Activated CD8-positive, alpha-beta memory T cell treated with anti-CD3 and anti-CD28 coated beads for 1 hour (primary cell): ENCODE measurements at places on chromosomes 13 and 19.
A peak's percentile ranks its signal among the peaks of the same experiment; 100 is the strongest.

- no peak for DNase-seq
These were observed 205.1 kb upstream of the SOX1 start for GRCh38 chr13:111861766-111862366.

DNA sequence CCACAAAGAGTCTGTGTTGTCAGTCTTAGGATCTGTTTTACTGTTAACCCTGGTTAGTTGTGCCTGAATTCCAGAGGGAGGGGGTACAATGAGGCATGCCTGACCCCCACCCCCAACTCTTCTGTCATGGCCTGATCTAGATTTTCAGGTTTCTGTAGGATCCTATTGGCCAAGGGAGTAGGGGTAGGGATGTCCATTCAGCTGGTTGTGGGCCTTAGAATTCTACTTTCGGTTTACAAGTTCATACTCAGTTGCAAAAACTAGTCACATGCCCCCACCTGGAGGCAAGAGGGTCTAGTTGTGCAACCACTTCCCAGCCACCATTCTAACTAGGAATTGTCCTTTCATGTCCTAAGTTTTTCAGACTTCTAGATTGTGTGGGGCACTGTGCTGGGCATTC is 94.3 kb upstream of the MBNL2 start:
- no peak for DNase-seq

DNA sequence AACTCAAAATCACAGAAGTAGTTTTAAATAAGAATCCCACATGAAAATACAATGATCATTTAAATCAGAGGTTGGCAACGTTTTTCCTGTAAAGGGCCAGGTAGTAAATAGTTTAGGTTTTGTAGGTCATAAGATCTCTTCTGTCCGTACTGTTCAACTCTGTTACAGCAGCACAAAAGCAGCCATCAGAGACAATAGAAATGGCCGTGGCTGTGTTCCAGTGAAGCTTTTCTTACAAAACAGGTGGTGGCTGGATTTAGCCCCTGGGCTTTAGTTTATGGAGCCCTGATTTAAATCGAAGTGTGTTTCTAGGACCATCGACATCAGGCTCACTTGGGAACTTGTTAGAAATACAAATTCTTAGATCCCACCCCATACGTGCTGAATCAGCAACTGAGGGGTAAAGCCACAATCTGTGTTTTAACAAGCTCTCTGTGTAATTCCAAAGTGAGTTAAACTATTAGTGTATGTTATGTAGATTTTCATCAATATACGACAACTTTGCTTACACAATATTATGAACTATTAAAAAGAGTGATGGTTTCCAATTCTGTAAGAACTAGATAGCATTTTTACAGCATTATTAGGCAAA is 54.8 kb upstream of the MIR17HG start:
- no peak for DNase-seq

DNA sequence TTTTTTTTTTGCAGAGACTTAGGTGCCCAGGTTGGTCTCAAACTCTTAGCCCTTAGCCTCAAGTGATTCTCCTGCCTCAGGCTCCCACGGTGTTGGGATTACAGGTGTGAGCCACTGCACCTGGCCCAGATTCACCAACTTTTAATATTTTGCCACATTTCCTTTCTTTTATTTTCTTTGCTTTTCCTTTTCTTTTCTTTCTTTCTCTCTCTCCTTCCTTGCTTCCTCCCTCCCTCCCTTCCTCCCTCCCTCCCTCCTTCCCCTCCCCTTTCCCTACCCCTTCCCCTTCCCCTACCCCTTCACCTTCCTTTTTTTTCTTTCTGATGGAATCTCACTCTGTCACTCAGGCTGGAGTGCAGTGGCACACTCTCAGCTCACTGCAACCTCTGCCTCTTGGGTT is 35.3 kb downstream of the BICRA start:
- DNase-seq: no peak

- DNase-seq: no peak
These were observed 43.0 kb downstream of the COL4A2 start for GRCh38 chr13:110350049-110350448.

DNA sequence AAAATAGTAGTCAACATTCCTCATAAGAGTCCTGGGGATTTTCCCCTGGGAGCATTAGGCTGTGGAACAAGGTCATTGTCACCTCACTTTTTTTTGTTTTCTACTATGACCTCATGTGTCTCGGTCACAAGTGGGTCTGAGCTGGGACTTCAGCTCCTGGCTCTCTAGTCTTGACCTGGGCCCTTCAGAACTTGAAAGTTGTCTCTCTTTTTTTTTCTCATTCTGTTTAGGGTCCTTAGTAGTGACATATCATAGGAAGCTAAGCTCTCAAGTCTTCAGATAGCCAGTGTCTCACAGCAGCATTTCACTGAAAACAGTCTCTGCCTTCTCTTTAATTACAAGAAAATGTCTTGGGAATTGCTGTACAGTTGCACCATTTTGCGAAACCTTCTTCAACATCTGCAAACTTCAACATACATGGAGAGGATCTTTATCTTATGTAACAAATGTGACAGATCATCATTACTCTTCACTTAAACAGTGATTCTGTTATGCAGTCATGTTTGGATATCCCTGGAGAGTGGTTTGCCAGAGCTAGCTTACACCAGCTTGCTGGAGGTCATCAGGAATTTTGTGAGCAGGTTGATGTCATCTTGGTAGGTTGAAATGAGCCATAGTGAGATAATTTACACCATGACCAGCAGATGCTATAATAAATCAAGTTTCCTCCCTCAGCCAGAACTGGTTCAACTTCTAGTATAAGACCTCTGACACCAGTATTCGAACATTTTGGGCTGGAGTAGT is 131.5 kb downstream of the GPC5 start:
- no peak for DNase-seq

DNA sequence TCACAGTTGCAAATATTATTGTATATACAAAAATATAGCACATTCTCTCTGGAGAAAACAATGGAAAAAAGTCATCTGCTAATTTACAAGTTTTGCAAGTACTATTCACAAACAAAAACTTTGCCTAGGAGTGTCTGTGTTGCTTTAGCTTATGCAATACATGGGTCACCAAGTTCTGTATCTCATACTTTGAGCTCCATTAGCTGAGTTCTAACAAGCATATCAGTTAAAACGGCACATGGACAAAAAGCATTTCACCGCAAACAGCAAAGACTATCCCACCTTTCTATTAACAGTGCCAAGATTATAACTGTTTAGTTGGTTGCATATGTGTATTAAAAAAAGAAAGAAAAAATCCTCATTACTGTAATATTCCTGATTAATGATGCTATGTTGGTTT is 4.6 kb downstream of the SPRY2 start:
- no peak for DNase-seq

- DNase-seq: no peak
These were observed 47.6 kb downstream of the CHST8 start for GRCh38 chr19:33669376-33669775.

GRCh38 chr13:33224686-33225085 is 60.9 kb downstream of the STARD13 start:
- DNase-seq: no peak

DNA sequence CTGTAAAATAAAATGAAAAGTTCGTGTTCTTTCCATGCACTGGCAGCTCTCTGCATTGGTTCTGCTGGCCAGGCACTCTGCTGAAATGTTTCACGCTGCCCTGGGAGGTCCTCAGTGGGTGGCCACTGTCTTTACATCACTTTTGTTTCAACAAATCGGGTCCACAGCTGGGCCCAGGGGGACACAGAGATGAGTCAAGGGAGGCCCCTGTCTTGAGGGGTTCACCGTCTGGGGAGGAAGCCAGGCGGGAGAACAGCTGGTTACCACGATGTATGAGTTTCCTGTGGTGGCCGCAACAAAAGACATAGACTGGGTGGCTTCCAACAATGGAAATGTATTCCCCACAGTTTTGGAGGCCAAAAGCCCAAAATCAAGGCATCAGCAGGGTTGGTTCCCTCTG is 5.1 kb upstream of the KLF2 start:
- no peak for DNase-seq

DNA sequence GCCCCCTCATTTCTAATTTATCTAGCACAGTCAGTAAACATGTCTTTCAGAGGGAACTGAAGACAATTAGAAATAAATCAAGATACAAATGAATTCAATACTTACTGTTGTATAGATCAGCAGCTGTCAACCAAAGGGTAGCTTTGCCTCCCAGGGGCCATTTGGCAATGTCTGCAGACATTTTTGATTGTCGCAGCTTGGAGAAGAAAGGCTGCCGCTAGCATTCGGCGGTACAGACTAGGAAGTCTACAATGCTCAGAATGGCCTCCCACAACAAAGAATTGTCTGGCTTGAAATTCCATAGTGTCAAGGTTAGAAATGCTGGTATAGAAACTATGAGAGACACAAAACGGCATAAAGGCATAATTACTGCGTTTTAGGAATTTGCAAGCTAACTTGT is 91.6 kb downstream of the RGCC start:
- no peak for DNase-seq

- no peak for DNase-seq
These were observed 7.5 kb upstream of the GPR183 start for GRCh38 chr13:99314640-99315176.

GRCh38 chr13:59891053-59891452 is 272.7 kb downstream of the DIAPH3 start:
- DNase-seq: no peak

DNA sequence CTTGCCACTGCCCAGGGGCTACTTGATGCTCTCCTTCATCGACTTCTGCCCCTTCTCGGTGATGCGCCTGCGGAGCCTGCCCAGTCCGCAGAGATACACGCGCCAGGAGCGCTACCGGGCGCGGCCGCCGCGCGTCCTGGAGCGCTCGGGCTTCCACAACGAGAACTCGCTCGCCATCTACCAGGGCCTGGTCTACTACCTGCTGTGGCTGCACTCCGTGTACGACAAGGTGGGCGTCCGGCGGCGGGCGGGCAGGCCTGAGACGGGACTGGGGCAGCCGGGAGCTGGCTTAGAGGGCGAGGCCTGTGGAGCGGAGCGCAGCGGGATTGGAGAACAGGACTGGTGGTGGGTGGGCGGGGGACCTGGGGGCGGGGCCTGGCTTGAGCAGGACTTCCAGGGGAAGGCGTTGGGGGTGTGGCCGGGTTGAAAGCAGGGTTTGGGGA is 12.7 kb upstream of the PSMD8 start:
- peak; percentile 37 for DNase-seq

- DNase-seq: no peak
These were observed 74.1 kb downstream of the DCLK1 start for GRCh38 chr13:36057041-36057440.
